ENCODE measurements at places on chromosomes 16 and 17. TPM values are rescaled to one million over a fixed set of nuclear protein-coding genes. Genes with fewer than 3 reads are reported as not detected.
A peak's percentile ranks its signal among the peaks of the same experiment; 100 is the strongest.

GRCh38 chr16:77430787-77431585, 3.8 kb downstream of the ADAMTS18 start:
- H3K27me3 ChIP-seq = peaks cover 74% of the 10 kb centered on the region
- no peak overlapping the region for H3K27ac ChIP-seq
- no peak for DNase-seq
- no peak overlapping the region for H3K4me3 ChIP-seq
- peaks cover 11% of the 10 kb centered on the region for H3K4me1 ChIP-seq

- H3K4me3 ChIP-seq = no peak overlapping the region
- H3K4me1 ChIP-seq = no peaks in the 10 kb centered on the region
- no peaks in the 10 kb centered on the region for H3K27me3 ChIP-seq
- no peak overlapping the region for H3K27ac ChIP-seq
- H3K36me3 ChIP-seq = peaks cover 10% of the 10 kb centered on the region
- no peak for DNase-seq
Measured at GRCh38 chr17:75245011-75245410, 16.4 kb downstream of the GGA3 start.

DNA sequence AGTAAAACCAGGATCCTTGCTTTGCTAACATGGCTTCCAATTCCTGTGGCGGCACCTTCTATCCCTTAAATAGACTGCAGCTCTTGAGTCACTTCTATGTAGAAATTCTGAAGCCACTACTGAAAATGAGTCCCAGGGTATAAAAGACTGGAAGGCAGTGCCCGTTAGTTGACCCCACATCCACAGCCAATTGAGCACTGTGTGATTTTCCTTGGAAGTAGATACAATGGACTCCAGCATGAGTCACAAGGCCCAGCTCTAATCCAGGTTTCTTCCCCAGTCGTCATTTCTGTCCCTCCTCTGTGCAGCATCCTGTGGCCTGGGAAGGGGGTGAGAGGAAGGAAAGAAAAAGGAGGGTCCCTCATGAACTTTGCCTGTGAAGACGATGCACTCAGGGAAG, 69.5 kb downstream of the HLF start:
- DNase-seq = no peak
- no peak overlapping the region for H3K27ac ChIP-seq
- H3K4me3 ChIP-seq = no peak overlapping the region
- no peaks in the 10 kb centered on the region for H3K27me3 ChIP-seq
- H3K36me3 ChIP-seq = no peaks in the 10 kb centered on the region
- peaks cover 29% of the 10 kb centered on the region for H3K4me1 ChIP-seq

- H3K27ac ChIP-seq = peak overlapping the region; percentile 90
- peaks cover 58% of the 10 kb centered on the region for H3K4me1 ChIP-seq
- no peaks in the 10 kb centered on the region for H3K36me3 ChIP-seq
- H3K27me3 ChIP-seq = peaks cover 3% of the 10 kb centered on the region
- peak overlapping the region; percentile 96 for H3K4me3 ChIP-seq
- DNase-seq = no peak
Measured at GRCh38 chr16:2515180-2515851, 1.6 kb downstream of the ATP6V0C start.

The CTCF gene
- 78.8 TPM for total RNA-seq

- H3K27ac ChIP-seq = no peak overlapping the region
- DNase-seq = no peak
- no peaks in the 10 kb centered on the region for H3K27me3 ChIP-seq
- H3K4me3 ChIP-seq = peak overlapping the region; percentile 23
Measured at GRCh38 chr17:75124041-75124818, 7.3 kb downstream of the NT5C start.

The NPIPA7 gene
- total RNA-seq = 6.6 TPM

DNA sequence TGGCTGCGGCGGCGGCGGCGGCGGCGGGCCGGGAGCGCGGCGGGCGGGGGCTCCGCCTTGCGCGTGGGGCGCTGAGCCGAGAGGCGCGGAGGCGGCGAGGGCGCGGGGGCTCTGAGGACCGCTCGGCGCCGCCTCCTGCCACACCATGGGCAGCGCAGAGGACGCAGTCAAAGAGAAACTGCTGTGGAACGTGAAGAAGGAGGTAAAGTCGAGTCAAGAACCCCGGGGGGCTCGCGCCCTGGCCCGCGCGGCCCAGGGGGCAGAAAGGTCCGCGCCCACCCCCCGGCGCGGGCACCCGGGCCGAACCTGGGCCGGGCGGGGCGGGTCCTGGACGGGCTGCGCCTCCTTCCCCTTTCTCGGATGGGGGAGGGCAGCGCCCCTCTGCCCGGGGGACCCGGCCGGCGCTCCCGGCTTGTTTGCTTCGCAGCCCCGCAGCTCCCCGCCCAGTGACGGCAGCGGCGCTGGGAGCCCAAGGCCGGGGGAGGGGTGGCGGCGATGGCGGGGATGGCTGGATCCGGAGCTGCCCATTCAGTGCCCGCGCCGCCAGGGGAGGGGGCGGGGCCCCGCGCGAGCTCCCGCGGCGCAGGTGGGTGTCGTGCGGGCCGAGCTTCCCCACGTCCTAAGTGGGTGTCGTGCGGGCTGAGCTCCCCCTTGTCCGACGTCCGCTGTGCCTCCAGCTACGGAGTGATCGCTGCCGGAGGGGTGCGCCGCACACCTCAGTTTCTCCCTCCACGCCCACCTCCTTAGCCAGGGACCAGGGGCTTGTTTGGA, 428 bp downstream of the SGSM2 start:
- H3K27me3 ChIP-seq = no peaks in the 10 kb centered on the region
- peaks cover 9% of the 10 kb centered on the region for H3K36me3 ChIP-seq
- peaks cover 28% of the 10 kb centered on the region for H3K4me1 ChIP-seq
- H3K27ac ChIP-seq = no peak overlapping the region

The WNT9B gene
- total RNA-seq = not detected

The WWP2 gene
- 55.1 TPM for total RNA-seq

GRCh38 chr17:72976971-72977770, 115.3 kb downstream of the SLC39A11 start:
- H3K36me3 ChIP-seq = peaks cover 2% of the 10 kb centered on the region
- peak overlapping the region; percentile 22 for H3K27ac ChIP-seq
- DNase-seq = no peak

- H3K36me3 ChIP-seq = no peaks in the 10 kb centered on the region
- H3K27me3 ChIP-seq = peaks cover 52% of the 10 kb centered on the region
- H3K4me1 ChIP-seq = peaks cover 14% of the 10 kb centered on the region
- no peak overlapping the region for H3K4me3 ChIP-seq
Measured at GRCh38 chr17:34765291-34765690, 185.9 kb downstream of the TMEM132E start.

The CDH1 gene
- 1.1 TPM for total RNA-seq
